ENCODE measurements at places on chromosomes 16 and 17.
A peak's percentile ranks its signal among the peaks of the same experiment; 100 is the strongest.

DNA sequence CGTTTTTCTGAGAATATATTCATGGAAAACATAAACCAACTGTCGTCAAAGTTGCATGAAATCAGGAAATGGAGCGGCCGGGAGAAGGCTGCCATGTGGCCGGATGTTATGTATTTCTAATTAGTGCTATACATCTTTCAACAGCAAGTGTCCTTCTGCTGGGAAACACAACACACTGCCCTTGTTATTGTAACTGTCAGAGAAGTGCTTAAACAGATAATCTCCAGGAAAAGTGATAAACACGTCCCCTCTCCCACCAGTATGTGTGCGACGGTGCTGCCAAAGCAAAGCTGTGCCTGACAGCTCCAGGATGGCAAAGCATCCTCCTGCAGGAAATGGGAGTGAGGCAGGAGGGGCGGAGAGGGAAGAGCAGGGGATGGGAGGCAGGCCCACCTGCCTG, 111.8 kb downstream of the SMG6 start:
- no peak for DNase-seq

DNA sequence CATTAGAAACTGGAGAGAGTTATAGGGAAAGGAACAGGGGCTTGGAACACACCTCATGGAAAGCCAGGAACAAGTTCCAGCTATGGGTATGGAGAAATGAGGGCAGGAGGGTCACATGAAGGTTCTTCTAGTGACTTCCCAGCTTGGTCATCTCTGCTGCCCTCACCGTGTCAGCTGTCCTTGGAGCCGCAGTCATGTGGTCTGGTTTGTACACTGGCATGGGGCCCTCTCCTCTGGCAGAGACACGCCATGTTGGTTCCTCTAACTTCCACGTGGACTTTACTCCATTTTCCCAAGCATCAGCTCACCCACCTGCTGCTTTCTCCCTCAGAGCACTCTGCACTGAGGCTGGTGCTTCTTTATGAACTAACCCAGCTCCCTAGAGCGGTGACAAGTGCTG, 26.3 kb downstream of the MPG start:
- DNase-seq: no peak

- DNase-seq: no peak
Measured at GRCh38 chr17:30534298-30534697, 57.1 kb downstream of the GOSR1 start.

- peak; percentile 55 for DNase-seq
Measured at GRCh38 chr17:78805301-78805700, 23.2 kb upstream of the CYTH1 start.

DNA sequence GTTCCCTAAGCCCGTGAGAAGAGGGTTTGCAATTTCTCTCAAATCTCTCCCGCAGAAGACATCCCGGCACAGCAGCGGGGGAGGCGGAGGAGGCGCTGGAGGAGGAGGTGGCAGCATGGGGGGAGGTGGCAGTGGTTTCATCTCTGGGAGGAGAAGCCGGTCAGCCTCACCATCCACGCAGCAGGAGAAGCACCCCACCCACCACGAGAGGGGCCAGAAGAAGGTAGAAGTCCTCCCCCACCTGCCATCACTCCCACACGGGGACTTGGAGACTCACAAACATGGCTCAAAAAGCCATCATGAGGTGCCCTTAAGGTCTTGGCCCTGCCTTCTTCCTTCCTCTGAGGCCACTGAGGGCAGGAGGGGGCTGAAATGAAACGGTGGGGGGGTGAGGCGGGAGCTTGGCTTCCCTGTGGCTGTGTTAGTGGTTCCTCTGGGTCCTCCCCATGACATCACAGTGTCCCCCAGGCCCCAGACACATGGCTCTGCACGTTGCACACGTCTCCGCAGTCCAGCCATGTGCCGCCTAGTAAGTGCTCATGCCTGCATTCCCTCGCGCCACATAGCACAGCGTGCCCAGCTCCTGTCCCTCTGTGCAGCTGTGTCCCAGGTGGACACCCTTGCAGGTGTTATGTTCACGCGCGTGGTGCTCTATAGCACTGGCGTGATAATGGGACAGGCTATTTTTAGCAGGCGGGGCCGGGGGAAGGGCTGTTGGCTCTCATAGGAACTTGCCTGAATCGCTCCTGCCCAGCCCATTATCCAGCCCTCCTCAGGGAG, 6.9 kb downstream of the MLLT6 start:
- DNase-seq: no peak

- no peak for DNase-seq
Measured at GRCh38 chr17:13589658-13590057, 12.1 kb downstream of the HS3ST3A1 start.

DNA sequence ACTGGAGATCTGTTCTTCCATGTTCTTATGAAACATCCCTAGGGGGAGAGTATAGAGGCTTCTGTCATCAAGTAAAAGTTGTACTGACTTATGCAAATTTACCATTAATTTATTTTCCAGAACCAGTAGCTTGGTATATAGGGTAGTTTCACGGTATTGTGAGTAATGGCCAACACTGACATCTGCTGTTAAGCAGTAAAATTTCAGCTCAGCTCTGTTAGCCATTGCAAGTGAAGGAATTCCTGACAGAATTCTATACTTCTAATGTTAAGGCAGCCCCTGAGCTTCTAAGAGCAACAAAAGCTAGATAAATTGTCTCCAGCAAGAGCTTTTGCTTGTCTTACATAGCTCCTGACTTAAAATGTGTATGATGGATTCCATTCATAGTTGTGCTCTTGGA, 613.5 kb upstream of the C16orf82 start:
- DNase-seq: no peak

DNA sequence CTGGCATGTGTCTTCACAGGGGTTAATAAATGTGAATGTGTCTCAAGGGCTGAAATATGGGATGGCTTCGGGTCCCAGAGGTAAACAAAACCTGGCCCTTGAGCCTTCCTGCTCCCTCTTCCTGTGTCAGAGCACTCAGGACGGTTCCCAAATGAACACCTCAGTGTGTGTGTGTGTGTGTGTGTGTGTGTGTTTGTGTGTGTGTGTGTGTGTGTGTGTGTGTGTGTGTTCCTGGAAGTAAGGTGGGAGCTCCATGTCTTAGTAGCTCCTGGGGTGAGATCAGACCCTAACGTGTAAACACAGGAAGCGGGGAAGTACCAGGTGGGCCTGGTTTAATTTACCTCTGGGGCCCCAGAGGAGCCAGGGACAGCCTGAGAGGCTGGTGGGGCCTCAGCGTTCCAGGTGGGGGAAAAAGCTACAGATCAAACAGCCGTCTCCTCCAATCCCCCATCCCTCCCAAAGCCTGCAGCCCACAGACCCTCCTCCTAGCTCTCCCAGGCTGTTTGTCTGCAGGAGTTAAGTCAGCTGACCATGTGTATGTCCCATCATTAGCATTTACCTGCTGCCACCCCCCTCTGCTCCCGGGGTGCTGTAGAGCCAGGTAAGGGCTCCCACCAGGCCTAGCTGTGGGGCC, 6.1 kb downstream of the KIF19 start:
- no peak for DNase-seq

- no peak for DNase-seq
Measured at GRCh38 chr17:13940858-13941665, 128.2 kb upstream of the COX10 start.

- DNase-seq: no peak
Measured at GRCh38 chr16:85753976-85754375, 3.1 kb upstream of the C16orf74 start.

GRCh38 chr16:87227296-87227951, 89.8 kb downstream of the C16orf95 start:
- no peak for DNase-seq

DNA sequence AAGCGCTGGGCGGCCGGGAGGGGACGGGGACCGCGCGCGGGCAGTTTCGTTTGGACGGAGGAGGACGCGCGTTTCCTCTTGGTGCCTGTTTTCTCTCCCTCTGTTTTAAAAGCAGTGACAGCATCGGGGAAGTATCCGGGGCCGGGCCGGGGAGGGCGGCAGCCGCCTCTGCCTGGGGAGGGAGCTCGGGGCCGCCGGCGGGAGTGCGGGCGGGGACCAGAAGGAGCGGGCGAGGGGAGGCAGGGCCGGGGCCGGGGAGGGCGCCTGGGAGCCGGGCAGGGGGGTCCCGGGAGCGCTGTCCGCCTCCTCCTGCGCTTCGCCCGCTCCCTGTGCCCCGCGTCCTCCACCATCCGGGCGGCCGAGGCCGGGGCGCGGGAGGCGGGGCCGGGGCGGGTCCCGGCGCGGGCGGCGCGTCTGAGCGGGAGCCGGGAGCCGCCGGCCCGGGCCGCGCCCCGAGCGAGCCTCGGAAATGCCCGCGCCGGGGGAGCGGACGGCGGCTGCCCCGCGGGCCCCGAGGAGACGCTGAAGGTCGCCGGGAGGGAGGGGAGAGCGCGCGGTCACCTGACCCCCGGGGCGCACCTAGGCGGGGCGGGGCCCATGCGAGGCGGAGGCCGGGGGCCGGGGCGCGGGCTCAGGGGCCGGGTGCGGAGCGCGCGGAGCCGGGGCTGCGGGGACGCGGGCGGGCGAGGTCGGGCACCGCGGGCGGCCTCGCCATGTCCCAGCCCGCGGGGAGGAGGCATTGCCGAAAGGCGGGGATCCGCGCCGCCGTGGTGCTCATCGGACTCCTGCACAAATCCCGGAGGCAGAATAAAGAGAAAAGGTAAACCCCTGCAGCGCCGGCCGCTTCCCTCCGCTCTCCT, 57.3 kb downstream of the RAP1GAP2 start:
- DNase-seq: peak; percentile 15

DNA sequence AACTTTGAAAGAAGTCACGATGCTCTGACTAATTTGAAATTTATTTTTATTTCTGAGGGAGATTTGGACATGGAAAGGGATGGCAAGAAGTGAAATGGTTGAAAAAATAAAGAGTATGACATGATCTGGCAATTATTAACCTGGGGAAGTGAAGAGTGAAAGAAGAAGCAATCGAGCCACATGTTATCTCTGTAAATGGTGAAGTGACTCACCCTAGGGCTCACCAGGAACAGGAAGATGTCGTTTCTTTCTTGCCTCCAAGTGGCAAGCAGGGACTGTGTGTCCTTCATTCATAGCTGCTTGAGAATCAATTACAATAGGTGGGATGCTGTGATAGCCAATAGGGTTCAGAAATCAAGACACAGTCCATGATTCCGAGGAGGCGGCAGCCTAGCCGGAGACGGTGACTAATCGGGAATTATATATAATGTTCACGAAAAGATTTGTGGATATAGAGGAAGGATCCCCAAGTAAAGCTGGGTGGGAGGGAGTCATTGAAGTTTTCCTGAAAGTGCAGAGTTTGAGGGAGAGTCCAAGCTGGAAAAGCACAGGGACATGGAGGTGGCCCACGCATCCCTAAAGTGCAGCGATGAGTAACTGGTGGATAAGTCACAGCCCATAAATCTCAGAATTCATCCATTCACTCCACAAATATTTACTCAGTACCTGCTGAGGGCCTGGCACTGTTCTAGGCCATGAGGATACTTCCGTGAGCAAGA, 18.2 kb upstream of the KRT20 start:
- DNase-seq: no peak

- DNase-seq: no peak
Measured at GRCh38 chr16:21224800-21225199, 8.7 kb upstream of the ANKS4B start.

DNA sequence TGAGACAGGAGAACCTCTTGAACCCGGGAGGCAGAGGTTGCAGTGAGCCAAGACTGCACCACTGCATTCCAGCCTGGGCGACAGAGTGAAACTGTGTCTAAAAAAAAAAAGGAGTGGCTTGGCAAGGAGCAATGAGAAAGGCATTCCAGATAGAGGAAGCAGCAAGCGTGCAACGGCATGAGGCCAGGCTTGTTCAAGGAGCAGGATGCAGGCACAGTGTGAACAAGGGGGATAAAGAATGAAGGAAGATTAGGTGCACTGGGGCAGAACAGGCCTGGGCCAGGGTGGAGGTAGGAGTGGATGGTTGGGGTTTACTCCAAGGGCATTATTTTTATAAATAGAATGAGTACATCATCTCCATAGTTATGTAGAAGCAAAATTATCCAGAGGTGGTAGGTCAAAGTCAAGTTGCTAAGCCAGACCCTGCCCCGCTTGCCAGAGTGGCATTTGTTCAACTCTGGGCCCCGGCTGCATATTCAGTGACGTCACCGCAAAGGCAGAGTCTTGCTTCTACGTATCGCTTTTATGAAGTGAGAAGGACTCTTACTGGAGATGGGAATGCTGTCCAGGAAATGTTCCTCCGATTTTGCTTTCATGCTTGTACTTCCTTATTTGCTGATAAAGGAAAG, 100.2 kb downstream of the KATNIP start:
- DNase-seq: no peak

GRCh38 chr17:42509409-42509808, 26.6 kb upstream of the NAGLU start:
- no peak for DNase-seq

DNA sequence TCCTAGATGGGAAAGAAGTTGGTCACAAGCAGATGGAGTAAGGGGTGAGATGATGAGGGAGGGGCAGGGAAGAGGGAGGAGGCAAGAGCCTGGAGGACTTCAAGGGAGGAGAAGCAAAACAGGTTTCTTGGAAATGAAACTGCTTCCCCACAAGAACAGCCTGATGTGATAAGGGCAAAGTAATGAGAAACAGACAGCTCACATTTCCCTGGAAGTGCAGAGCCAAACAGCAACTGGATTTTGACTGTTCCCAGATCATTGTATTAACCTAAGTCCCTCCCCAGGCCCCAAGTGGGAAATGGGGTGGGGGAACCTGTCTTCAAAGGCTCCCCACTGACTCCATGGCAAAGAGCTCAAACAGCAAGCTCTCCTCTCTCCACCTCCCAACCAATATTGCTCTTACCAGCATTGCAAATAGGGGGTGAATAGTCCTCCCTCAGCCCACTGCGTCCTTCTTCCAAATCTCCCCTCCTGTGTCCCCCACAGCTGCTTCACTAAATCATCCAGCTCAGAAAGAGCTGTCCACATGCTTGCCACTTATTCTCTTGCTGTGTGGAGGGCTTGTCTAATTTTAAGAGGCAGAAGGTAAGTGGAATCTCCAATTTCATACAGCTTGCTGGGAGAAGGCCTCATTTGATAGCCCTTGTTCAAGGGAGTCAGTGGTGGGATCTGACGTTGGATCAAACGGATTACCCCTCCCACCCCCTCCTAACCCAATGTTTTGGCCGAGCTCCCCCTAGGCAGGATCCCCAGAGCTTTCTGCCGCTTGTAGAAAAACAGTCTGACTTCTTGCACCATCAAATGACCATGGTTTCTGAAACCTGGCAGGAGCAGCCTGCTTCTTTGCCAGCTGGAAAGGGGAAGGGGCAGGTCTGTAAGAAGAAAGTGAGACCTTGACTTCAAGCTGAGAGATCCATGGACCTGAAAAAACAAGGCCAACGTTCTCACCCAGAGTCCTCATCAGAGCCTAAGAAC, 56.3 kb upstream of the SMIM36 start:
- no peak for DNase-seq

GRCh38 chr16:87924041-87924810, 12.1 kb downstream of the CA5A start:
- no peak for DNase-seq

GRCh38 chr17:43979011-43979410, 25.3 kb upstream of the PYY start:
- no peak for DNase-seq

GRCh38 chr16:1979271-1980029, 1.8 kb downstream of the NOXO1 start:
- no peak for DNase-seq

GRCh38 chr17:7842380-7843256, 8.6 kb downstream of the KDM6B start:
- peak; percentile 95 for DNase-seq

- DNase-seq: no peak
Measured at GRCh38 chr16:9469512-9469911, 378.1 kb downstream of the HAPSTR1 start.
